CD4-positive, alpha-beta T cell treated with Interleukin-6 at 100 ng/mL for 8 hours (primary cell): ENCODE measurements at places on chromosomes 7 and 10.

- DNase-seq, result no peak
Observed at GRCh38 chr7:47478926-47479711, 102.8 kb downstream of the TNS3 start.

- no peak for DNase-seq
Observed at GRCh38 chr7:28161331-28161730, 19.3 kb downstream of the JAZF1 start.

DNA sequence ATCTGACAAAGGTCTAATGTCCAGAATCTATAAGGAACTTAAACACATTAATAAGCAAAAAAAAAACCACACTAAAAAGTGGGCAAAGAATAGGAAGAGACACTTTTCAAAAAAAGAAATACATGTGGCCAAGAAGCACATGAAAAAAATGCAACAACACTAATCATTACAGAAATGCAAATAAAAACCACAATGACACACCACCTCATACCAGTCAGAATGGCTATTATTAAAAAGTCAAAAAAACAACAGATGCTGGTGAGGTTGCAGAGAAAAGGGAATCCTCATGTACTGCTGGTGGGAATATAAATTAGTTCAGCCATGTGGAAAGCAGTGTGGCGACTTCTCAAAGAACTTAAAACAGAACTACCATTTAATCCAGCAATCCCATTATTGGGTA lies 119.0 kb downstream of the LMBR1 start:
- no peak for DNase-seq

DNA sequence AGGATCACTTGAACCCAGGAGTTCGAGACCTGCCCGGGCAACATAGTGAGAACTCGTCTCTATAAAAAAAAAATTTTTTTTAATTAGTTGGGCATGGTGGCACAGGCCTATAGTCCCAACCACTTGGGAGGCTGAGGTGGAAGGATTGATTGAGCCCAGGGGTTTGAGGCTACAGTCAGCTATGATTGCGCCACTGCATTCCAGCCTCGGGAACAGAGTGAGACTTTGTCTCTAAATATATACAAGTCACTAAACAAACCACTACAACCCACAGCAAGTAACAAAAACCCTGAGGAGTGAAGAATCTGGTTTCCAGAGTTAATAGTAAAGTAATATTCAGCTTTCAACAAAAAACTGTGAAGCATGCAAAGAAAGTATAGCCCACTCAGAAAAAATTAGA lies 32.7 kb upstream of the HHEX start:
- no peak for DNase-seq

DNA sequence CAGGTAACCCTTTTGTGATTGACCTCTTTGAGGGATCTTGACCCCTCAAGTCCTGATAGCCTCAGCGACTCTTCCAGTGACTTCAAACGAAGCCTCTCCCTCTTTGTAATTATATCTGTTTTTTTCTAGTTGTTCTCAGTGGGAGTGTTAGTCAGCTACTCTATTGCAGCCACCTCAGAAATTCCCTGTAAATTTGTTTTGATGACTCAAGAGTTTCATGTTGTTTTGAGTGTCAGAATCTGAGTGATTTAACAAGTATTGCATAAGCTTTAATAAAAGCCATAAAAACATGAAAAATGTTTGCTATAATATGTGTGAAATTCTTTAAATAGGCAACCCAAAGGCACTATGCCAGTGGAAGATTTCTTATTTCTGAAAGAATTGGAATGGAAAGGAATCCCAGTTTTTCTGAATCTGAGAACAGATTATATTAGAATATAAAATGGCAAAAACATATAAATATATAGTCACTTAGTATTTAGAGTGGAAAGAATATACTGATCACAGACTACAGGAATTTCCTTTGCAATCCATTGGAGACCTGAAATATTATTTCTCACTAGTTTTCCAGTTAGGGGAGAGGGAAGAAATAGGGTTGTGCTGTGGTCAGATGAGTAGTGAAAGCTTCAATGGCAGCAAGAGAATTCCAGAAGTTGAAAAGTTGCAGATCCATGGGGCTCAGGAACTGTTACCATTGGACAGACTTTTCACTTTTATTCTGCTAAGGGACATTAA lies 94.4 kb upstream of the SEMA3C start:
- DNase-seq, result no peak

DNA sequence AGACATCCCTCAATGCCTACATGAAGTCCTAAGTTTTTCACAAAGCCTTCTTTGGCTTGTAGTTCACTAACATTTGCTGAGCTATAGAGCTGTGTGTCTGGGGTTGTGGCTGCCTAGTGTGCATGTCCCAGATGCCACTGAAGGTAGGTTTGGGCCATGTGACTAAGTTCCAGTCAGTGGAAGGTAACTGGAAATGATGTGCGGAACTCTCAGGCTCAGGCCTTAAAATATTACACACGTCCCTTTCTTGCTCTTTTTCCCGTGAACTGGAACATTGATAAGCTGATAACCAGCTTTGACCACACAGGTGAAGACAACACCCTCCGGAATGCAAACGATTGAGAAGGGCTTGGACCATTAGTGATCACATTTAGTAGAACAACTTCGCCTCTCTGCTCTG lies 358.1 kb downstream of the GATA3 start:
- DNase-seq, result no peak
